T-helper 2 cell (primary cell): ENCODE measurements at places on chromosomes 7 and 10.

DNA sequence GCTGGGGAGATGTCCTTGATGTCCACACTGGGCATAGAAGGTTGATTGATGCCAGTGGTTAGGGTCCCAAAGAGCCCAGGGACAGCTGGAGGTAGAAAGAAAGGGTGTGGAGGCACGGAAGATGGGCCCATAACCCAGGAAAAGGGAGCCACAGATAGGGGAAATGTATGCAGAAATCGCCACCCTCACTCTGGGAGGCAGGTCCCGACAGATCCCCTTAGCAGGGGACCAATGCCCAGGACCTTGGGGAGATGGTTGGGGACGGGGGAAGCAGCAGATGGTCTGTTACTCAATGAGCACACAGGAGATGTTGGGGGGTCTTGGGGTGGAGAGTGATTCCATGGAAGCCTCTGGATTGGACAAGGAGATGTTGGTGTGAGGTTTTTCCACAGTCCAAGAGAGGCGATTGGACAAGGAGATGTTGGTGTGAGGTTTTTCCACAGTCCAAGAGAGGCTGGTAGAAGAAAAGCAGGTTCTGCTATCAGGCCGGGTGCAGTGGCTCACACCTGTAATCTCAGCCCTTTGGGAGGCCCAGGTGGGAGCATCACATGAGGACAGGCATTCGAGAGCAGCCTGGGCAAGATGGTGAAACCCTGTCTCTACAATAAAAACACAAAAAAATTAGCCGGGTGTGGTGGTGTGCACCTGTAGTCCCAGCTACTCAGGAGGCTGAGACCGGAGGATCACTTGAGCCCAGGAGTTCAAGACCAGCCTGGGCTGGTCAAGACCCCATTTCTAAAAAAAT lies 7.0 kb upstream of the PPP1R35 start:
- no peak for DNase-seq

- no peak for DNase-seq
These were observed 10.3 kb upstream of the STK17A start for GRCh38 chr7:43572516-43573049.

DNA sequence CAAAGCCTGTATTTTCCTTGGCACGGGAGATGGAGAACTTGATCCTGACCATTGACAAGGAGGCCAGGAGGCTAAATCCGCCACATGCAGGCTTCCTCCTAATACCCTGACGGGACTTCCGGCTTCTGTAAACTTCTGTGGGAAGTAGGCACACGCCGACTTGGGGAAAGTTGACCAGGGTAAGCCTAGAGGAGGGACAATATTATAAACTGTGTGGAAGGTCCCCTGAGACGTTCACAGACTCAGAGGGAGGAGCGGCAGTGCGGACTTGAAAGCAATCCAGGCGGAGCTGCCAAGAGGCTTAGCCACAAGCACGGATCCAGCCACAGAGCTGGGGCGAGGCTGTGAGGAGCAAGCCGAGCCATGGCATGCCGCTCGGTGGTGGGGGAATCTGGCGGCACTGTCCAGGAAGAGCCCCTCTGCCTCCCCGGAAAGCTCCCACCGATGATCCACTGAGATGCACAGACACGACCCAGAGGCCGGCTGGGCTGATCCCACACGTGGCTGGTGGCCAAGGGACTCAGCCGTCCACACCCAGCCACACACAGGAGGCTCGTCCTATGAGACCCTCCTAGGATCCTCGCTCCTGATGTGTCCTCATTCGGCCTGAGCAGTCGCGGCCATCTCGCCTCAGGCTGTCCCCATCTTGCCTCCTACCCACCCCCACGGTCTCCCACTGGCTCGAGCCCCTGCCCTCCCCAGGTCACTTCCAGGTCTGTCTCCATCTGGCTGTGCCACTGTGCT lies 40.0 kb upstream of the INSIG1 start:
- no peak for DNase-seq

DNA sequence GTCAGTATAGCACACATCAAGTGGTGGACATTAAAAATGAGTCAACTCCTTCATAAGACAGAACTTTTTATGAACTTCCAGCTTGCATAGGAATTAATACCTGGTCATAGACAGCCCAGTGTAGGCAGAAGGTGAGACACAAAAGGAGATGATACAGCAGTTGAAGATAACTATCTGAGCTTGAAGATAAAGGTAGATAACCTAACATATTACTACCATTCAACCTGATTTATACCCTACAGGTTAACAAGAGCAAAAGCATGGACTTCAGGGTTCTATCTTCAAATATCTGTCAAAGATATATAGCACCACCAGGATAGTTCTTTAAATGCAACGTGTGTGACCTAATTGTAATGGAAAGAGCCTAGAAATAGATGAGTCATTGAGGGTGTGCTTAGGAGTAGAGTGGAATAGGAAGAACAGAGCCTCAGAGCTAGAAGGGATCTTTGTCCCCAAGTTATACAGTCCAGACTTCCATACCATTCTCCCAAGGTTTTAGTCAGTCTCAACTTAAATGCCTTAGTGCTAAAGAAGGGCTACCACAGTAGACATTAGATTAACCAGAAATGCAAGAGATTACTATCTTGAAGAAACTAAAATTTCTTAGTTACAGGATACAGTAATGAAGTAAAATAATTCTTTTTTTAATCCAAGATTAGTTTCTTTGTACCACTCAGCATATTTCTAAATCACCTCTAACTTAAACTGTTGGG lies 9.2 kb downstream of the ZNF800 start:
- no peak for DNase-seq

GRCh38 chr10:72013202-72013945 lies 49.2 kb downstream of the CHST3 start:
- no peak for DNase-seq

GRCh38 chr10:80571352-80571751 lies 33.6 kb downstream of the SH2D4B start:
- DNase-seq, result no peak

DNA sequence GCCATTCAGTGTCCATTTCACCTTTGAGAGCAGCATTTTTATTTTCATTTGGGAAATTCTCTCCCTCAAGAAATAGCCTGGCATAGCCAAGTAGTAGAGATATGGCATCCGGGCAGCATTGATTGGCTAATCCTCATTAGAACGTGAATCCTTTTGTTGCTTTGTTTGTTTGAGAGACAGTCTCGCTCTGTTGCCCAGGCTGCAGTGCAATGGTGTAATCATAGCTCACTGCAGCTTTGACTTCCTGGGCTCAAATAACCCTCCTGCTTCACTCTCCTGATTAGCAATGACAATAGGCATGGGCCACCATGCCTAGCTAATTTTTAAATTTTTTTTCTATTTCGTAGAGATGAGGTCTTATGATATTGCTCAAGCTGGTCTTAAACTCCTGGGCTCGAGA lies 1174.9 kb upstream of the AUTS2 start:
- no peak for DNase-seq

DNA sequence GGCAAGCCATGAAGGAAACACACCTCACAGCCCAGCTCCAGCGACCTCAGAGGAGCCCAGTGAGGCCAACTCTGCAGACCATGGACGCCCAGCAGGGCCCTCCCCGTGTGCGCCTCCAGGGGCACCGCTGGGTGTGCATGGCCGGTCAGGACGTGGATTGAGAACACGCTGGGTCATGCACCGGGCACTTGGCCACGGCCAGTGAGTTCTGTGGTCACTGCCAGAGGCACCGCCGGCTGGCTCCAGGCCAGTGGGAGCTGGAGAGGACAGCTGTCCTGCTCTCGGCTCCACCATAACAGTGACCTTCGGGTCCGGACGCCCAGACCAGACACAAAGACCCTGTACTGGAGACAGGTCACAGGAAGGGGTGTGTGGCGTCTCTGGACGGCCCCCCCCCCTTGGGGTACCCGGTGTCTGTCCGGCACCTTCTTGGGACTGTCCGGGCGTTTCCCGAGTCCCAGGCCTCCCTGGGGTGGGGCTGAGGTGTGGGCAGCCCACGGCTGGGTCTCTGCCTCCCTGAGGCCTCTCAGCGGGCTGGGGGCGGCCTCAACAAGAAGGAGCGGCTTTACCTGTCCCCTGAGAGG lies 50.4 kb upstream of the NKX6-2 start:
- no peak for DNase-seq

GRCh38 chr10:62724465-62724864 lies 80.1 kb upstream of the ADO start:
- DNase-seq, result no peak

GRCh38 chr7:50293509-50294179 lies 10.9 kb upstream of the IKZF1 start:
- no peak for DNase-seq

DNA sequence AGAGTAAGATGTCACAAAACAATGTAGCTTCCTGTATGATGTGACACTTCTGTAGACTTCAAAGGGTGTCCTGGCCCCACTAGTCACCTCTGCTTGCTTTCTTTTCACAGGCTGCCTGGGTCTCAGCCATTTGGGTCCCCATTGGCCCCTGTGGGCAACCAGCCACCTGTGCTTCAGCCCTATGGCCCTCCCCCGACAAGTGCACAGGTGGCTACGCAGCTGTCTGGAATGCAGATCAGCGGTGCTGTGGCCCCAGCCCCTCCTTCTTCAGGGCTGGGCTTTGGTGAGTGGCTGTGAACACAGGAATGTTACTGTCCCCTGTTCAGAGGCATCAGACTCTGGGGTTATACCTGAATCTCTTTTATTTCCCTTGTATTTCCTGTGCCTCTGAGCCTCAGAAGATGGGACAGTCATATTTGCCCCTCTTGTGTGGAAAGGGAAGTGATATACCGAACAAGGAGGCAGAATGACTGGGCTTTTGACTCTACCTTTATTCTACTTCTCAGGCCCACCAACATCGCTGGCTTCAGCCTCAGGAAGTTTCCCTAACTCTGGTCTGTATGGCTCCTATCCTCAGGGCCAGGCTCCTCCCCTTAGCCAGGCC lies 15.4 kb downstream of the SEC24C start:
- DNase-seq, result peak; percentile 18

DNA sequence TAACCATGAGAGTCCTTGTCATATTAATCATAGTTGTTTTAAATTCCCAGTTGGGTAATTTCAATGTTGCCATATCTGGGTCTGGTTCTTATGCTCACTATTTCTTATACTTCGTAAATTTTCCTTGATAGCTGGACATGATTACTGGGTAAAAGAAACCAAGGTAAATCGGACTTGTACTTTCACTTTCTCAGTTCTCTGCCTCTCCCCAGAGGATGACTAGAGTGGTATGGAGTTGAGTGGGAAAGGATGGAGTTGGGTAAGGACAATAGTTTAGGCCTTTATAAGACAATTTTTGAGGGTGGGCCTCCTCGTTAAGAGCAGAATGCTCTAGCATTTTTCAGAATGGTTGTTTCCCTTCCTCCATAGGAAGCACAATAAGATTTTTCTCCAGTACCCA lies 106.1 kb downstream of the CRPPA start:
- DNase-seq, result no peak
